Suprapubic skin (tissue), 4 donors: ENCODE measurements at places on chromosomes 7 and 10. TPM values are rescaled to one million over a fixed set of nuclear protein-coding genes. Genes with fewer than 3 reads are reported as not detected.

GRCh38 chr7:135672560-135673359, 10.4 kb downstream of the STMP1 start:
- H3K4me1 ChIP-seq, result peaks cover 21% of the 10 kb centered on the region
- no peak overlapping the region for H3K4me3 ChIP-seq
- no peak overlapping the region for H3K27ac ChIP-seq
- H3K36me3 ChIP-seq, result peaks cover 4% of the 10 kb centered on the region

DNA sequence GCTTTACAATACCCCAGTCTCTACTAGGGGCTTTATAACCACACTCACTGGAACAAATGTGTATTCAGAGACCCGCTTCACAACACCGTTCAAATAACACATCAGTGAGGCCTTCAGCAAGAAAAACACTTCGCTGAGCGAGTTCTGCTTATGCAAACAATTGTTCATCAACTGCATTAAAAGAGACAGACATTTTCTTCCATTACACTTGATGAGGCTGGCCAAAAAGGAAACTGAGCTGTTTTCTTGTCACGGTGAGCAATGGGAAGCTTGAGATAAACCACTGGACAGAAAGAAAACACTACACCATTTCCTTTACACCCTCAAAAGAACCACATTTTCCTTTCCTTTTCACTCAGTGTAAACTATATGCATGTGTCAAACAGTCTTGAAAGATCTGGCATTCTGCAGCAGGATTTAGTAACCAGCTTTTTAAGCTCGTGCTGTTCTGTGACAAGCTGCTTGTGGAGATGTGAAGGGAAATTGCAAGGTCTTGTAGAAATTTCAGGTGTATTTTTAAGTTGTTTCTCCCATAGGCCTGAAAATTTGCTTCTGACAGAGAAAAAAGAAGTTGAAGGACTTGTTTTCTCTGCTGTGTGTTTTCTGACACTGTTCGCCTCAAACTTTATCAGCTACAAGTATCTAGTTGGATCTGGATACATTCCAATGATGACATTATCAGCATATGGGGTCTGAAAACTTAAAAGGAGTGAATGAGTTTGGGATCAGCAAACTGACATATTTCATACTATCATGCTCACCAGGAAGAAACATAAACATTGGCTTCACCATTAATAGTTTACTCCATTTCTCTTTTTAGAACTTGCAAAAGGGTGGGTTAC, 693.1 kb downstream of the PARD3 start:
- peaks cover 6% of the 10 kb centered on the region for H3K36me3 ChIP-seq
- H3K27ac ChIP-seq, result no peak overlapping the region
- no peak for DNase-seq
- H3K4me3 ChIP-seq, result no peak overlapping the region

DNA sequence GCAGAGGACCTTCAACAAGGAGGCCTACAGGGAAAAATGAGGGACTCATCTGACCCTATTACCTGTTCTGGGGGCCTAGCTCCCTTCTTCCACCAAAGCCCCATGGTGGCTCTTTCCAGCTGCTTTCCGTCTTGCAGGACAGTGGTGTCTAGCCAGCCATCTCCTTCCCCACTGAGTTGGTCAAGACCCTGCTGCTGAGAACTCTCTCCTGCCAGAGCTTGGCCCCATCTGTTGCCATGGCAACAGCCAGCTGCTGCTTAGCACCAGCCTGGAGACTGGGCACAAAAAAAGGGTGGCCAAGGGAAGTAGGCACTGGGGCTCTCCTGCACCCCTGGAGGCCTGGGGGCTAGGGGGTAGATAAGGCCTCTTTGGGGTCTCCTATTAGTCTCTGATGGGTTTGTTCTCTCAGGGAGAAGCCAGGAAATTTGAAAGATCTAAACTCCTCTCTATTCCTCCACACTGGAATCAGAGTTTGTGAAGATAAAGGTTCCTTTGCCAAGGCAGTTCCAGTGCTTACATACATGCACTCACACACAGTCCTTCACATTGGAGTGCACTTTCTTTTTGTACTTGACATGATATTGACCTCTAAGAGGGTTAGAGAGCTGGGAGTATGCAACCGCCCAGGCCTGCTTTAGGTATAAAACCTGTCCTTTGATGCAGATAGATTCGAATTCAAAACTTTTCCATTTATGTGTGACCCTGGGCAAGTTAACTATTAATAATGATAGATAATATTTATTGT, 15.8 kb downstream of the TSPAN33 start:
- no peaks in the 10 kb centered on the region for H3K27me3 ChIP-seq
- DNase-seq, result no peak
- H3K27ac ChIP-seq, result no peak overlapping the region

DNA sequence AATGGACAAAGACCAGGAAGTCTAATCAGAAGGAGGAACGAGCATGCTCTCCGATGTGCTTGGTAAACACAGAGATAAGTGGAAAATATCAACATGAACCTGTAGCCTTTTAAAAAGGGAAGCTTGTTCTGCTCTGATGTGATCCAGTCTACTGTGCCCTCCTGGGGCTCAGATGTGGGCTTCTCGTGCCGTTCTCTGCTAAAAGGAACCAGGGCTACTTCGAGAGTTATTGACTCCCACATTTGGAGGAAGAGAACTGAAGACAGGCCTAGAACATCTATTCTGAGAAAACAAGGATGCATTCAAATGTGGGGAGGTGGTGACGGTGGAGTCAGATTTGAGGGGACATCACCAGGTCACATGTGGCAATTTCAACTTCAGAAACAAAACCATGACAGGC, 325.4 kb downstream of the GLRX3 start:
- no peaks in the 10 kb centered on the region for H3K4me1 ChIP-seq
- no peaks in the 10 kb centered on the region for H3K27me3 ChIP-seq
- no peak for DNase-seq
- H3K36me3 ChIP-seq, result no peaks in the 10 kb centered on the region
- no peak overlapping the region for H3K4me3 ChIP-seq

- no peaks in the 10 kb centered on the region for H3K27me3 ChIP-seq
- H3K4me3 ChIP-seq, result no peak overlapping the region
- peaks cover 14% of the 10 kb centered on the region for H3K4me1 ChIP-seq
- DNase-seq, result no peak
- H3K36me3 ChIP-seq, result no peaks in the 10 kb centered on the region
- H3K27ac ChIP-seq, result no peak overlapping the region
Observed at GRCh38 chr7:123755338-123755737, 6.5 kb upstream of the WASL start.

GRCh38 chr10:119567978-119568377, 25.5 kb upstream of the RGS10 start:
- H3K27me3 ChIP-seq, result no peaks in the 10 kb centered on the region
- no peak overlapping the region for H3K4me3 ChIP-seq
- H3K4me1 ChIP-seq, result no peaks in the 10 kb centered on the region
- no peak overlapping the region for H3K27ac ChIP-seq
- no peak for DNase-seq

GRCh38 chr7:1028775-1029636, 15.3 kb upstream of the GPR146 start:
- peak overlapping the region; percentile 84 for H3K4me3 ChIP-seq
- H3K27me3 ChIP-seq, result no peaks in the 10 kb centered on the region
- DNase-seq, result peak; percentile 87
- H3K4me1 ChIP-seq, result peaks cover 51% of the 10 kb centered on the region
- H3K27ac ChIP-seq, result peak overlapping the region; percentile 86

DNA sequence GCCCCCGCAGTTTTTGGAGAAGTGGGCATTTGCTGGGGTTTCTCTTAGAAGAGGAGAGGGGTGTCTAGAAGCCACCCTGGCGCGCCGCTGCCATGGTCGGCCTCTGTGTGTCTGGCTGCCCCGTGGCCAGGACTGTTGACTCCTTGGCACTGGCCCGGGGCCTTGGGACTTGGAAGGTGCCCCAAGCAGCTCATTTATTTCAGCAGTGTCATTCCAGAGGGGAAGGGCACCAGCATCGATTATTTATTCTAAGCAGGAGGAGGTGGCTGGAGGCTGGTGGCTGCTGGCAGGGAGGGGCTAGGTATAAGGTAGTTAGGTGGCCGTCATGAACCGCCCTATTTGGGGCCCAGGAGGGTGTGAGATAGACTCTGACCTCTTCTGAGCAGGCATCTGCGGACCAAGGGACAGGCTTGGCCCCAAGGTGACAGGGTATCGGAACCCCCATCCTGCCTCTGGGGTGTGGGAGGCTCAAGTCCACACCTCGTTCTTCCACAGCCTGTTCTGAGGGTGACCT, 1.6 kb downstream of the GTF2IRD1 start:
- no peak for DNase-seq
- no peaks in the 10 kb centered on the region for H3K36me3 ChIP-seq
- H3K27me3 ChIP-seq, result no peaks in the 10 kb centered on the region
- H3K4me1 ChIP-seq, result peaks cover 33% of the 10 kb centered on the region

DNA sequence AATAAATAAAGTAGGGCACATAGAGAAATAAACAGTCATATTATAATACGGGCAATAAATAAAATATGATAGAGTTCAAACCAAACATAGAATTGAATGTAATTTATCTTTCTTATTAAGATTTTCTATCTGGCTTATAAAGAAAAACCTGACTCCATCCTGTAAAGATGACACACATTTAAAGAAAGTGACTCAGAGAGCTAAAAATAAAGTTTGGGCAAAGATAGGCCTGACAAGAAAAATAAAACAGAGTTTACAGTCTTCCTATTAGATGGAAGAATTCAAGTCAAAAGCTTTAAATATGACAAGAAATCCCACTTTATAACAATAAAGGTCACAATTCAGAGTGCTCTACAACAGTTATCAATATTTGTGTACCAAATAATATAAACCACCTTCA, 580.6 kb downstream of the PHTF2 start:
- H3K4me1 ChIP-seq, result no peaks in the 10 kb centered on the region
- H3K27ac ChIP-seq, result no peak overlapping the region
- H3K4me3 ChIP-seq, result no peak overlapping the region
- no peaks in the 10 kb centered on the region for H3K27me3 ChIP-seq
- no peaks in the 10 kb centered on the region for H3K36me3 ChIP-seq
- DNase-seq, result no peak

Gene NKX1-2
- total RNA-seq, result 0.89 TPM

Gene ELN
- 30.7 TPM for total RNA-seq

Gene SLC39A12
- not detected for total RNA-seq

Gene SKIDA1
- 3.0 TPM for total RNA-seq
